ENCODE measurements at places on chromosomes 4 and X.

GRCh38 chr4:175716961-175717360, 95.1 kb downstream of the GPM6A start:
- no peak overlapping the region for H3K4me3 ChIP-seq
- no peaks in the 10 kb centered on the region for H3K27me3 ChIP-seq
- no peaks in the 10 kb centered on the region for H3K36me3 ChIP-seq
- no peak overlapping the region for H3K27ac ChIP-seq
- no peak for DNase-seq
- no peaks in the 10 kb centered on the region for H3K4me1 ChIP-seq

DNA sequence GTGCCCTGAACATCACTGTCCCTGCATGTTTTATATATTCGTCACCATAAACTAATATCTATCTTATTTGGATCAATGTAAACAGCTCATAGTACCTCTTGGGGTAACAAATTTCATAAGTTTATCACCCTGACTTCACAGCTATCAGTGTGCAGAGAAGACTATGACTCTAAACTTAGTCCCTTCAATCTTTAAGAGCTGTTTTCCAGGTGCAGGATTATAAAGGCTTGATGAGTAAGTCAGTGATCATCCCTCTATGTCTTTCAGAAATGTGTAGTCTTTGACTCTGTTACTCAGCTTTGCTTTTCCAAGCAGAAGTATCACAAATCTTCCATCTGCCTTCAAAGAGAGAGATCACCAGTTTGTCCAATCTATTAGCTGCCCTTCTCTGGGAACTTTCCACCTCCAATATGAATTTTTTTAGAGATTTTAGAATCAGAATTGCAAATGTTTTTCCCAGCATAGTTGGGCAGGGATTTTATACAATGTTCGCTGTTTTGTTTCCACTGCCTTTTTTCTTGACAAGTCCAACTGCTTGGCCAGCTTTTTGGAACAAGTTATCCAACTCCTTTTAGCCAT, 45.1 kb upstream of the TSPAN7 start:
- H3K4me3 ChIP-seq = no peak overlapping the region
- no peak overlapping the region for H3K27ac ChIP-seq
- no peaks in the 10 kb centered on the region for H3K4me1 ChIP-seq
- H3K27me3 ChIP-seq = no peaks in the 10 kb centered on the region

- H3K36me3 ChIP-seq = peaks cover 7% of the 10 kb centered on the region
- H3K4me1 ChIP-seq = no peaks in the 10 kb centered on the region
- no peak overlapping the region for H3K27ac ChIP-seq
- H3K27me3 ChIP-seq = peaks cover 49% of the 10 kb centered on the region
- no peak overlapping the region for H3K4me3 ChIP-seq
- no peak for DNase-seq
Observed at GRCh38 chr4:61202638-61203435, 2.7 kb downstream of the ADGRL3 start.

- no peaks in the 10 kb centered on the region for H3K4me1 ChIP-seq
- H3K36me3 ChIP-seq = no peaks in the 10 kb centered on the region
- DNase-seq = no peak
- H3K27me3 ChIP-seq = no peaks in the 10 kb centered on the region
Observed at GRCh38 chrX:126655061-126655460, 102.4 kb upstream of the DCAF12L1 start.

- H3K4me1 ChIP-seq = peaks cover 12% of the 10 kb centered on the region
- peaks cover 17% of the 10 kb centered on the region for H3K27me3 ChIP-seq
- no peak for DNase-seq
- H3K36me3 ChIP-seq = no peaks in the 10 kb centered on the region
Observed at GRCh38 chrX:150254909-150255308, 108.2 kb upstream of the MAMLD1 start.

DNA sequence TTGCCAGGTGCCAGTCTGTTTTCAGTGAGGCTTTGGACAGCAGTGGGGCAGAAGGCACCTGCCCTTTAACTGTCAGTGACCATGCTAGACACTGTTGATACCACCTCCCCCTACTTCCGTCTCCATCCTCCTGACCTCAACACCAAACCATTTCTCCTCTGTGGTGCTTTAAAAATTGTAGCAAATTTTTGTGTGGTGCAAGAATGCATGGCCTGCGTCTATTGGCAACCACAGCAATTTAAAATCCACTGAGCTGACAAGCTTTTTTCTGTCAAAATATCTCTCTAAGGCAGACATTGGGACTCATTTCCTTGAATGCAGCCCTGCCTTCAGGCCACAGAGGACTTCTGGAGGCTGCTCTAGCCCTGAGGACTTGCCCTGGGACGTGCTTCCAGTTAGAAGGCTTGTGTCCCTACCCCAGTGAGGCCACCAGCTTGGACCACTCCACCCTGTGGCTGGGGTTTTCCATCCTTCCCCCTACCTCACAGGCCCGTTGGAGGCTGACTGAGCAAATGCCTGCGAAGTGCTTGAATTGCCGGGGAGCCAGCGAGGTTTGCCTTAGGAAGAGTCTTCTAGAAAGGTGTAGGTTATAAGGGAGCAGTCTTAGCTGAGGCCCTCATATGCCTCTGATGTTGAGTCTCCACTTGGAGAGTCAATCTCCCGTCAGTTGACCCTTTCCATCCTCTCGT, 6.9 kb downstream of the PRRG3 start:
- peaks cover 22% of the 10 kb centered on the region for H3K27me3 ChIP-seq
- no peak for DNase-seq

DNA sequence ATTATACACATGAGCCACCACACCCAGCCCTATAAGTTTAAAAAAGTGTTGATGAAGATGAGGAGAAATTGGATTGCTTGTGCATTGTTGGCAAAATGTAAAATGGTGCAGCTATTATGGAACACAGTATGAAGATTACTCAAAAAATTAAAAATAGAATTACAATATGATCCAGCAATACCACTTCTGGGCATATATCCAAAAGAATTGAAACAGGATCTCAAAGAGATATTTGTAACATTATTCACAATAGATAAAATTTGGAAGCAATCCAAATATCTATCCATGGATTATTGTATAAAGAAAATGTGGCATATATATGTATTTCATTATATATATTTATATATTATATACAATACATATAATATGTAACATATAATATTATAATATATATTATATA, 515.6 kb upstream of the GNPDA2 start:
- no peaks in the 10 kb centered on the region for H3K4me1 ChIP-seq
- no peak overlapping the region for H3K4me3 ChIP-seq
- no peaks in the 10 kb centered on the region for H3K27me3 ChIP-seq
- no peaks in the 10 kb centered on the region for H3K36me3 ChIP-seq
- DNase-seq = no peak
